ENCODE measurements at places on chromosomes 11 and 22.

DNA sequence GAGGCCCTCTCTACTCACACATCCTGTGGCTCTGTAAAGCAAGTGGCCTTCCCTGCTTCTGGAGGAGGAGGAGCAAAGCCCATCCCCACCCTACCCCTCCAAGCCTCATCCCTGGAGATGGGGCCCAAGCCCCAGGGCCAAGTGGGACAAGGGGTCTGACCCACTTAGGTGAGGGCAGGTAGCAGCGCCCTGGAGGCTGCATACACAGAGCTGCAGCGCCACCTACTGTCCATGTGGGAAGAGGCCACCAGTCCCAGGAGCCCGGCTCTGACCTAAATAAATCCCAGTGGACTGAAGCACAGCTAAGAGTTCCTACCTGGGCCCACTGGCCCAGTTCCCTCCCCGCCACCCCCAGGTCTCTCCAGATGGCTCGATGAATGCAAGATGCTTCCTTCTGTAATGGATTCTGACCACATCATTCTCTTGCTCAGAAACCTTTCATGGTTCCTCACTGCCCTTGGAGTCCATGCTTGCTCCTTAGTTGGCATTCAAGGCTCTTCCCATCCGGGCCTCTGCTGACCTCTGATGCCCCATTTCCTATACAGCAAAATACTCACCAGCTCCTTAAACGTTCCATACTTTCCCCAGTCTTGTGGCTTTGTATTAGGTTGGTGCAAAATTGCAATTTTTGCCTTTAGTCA is 62.1 kb downstream of the THAP12 start:
- peak; percentile 81 for DNase-seq

- DNase-seq, result no peak
Measured at GRCh38 chr11:130526846-130527245, 78.4 kb downstream of the ADAMTS15 start.

- no peak for DNase-seq
Measured at GRCh38 chr22:37972527-37972926, 11.8 kb downstream of the SOX10 start.

GRCh38 chr11:134515081-134515960 is 103.3 kb upstream of the B3GAT1 start:
- DNase-seq, result no peak

- DNase-seq, result no peak
Measured at GRCh38 chr11:102810950-102811660, 13.1 kb upstream of the MMP1 start.

GRCh38 chr22:30204742-30205111 is 41.8 kb downstream of the LIF start:
- DNase-seq, result no peak

DNA sequence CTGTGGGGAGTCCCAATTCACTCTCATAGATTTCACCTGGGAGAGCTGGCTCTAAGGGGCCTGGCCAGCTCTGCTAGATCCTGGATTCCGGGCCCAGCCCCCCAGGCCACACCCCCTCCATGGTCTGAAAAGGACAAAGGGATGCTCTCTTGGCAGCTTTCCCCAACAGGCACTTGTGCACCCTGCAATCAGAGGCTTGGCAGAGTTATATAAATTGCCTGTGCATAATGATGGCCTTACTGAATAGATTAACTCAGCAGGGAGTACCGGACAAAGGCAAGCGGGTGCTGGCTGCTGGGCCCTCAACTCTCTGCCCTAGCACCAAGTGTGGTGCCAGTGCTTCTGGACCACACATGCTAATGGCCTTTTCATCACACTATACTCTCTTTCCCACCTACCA is 461.6 kb downstream of the BUD13 start:
- no peak for DNase-seq

- no peak for DNase-seq
Measured at GRCh38 chr11:92707173-92707619, 262.3 kb upstream of the MTNR1B start.

DNA sequence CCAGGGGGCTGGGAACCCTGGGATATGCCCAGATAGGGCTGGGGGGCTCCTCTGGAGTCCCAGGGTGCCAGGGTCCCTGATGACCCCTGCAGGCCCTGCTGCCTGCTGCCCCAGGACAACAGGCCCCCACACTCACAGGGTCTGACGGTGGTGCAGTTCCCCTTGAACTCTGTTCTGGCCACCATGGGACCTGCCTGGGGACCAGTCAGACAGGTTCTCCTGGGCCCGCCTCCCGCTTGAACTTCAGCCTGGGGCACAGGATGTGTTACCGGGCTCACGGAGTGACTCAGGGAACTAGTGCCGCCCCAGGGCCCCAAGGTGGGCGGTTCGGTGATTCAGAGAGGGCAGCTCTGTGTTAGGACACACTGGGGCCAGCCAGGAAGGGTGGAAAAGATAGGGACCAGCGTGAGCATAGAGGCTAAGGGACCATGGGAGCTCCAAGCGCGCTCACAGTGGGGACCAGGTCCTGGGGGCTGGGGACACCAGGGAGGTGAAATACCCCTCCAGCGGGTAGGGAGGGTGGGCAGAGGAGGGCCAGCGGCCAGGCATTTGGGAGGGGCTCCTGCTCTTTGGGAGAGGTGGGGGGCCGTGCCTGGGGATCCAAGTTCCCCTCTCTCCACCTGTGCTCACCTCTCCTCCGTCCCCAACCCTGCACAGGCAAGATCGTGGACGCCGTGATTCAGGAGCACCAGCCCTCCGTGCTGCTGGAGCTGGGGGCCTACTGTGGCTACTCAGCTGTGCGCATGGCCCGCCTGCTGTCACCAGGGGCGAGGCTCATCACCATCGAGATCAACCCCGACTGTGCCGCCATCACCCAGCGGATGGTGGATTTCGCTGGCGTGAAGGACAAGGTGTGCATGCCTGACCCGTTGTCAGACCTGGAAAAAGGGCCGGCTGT is 21.5 kb upstream of the TXNRD2 start:
- DNase-seq, result no peak

GRCh38 chr11:92302770-92303169 is 78.2 kb downstream of the FAT3 start:
- no peak for DNase-seq

DNA sequence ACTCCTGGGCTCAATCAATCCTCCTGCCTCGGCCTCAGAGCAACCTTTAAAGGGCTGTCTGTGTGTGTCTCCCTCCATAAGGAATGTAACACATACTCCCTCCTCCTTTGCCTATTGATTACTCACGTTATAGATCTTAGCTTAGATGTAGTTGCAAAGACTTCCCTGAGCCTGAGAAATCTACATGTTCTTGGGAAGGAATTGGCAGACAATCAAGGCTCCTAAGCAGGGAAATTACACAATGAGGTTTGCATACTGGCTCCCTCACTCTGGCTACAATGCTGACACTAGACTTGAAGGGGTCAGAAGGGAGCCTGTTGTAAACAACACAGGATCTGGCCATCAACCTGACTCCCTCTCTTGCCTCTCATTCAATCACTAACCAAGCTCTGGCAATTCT is 5.2 kb upstream of the OLFML1 start:
- no peak for DNase-seq

GRCh38 chr11:6677018-6677417 is 6.1 kb downstream of the MRPL17 start:
- DNase-seq, result no peak

DNA sequence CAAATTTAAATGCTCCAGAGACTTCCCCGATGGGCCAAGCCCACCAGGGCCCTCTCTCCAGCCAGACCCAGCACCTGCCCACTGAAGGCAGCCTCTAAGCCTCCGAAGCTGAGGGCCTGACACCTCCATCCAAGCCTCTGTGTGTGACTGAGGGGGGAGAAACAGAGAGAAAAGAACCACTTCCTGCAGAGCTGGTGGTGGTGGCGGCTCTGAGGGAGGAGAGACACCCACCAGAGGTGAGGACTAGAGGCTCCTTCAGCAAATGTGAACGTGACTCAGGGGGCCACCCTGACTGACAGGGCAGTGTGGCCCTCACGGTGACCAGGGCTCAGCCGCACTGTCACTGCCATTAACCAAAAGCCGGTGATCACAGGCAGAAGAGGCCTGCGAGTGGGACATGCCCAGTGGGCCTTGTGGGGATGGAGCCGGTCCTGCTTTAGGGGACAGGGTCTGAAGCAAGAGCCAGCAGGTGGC is 31.0 kb upstream of the CD5 start:
- peak; percentile 54 for DNase-seq

DNA sequence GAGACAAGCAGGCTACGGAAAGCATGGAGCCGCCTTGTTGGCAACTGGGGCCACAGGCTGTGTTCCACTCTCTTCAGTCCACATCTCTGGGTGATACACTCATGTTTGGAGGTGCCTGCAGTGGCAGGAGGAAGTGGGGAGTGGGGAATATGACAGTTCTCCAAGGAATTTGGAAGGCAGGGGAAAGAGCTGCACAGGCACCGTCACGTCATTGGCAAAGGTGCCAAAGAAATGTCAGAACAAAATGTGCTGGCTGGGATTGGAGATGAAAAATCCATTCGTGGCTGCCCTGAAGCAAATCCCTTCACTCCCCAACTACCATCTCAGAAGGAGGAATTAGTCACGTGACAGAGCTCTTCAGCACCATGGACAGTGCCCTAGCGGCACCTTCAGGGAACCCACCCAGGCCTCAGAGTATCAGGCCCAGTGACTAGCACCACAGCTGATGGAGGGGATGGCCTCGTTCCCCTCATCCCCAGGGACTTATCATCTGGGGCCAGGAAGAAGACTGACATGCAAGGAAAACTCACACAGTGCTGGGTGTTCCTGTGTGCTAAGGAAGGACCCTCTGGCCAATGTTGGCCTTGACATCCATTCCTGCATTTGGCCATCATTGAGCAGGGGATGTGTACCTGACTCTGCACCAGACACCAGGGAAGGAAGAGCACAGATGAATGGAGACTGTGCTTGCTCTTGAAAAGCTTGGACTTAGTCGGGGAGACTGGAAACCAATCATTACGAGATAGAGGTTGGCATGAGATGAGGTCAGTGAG is 48.5 kb upstream of the PRDM11 start:
- no peak for DNase-seq

DNA sequence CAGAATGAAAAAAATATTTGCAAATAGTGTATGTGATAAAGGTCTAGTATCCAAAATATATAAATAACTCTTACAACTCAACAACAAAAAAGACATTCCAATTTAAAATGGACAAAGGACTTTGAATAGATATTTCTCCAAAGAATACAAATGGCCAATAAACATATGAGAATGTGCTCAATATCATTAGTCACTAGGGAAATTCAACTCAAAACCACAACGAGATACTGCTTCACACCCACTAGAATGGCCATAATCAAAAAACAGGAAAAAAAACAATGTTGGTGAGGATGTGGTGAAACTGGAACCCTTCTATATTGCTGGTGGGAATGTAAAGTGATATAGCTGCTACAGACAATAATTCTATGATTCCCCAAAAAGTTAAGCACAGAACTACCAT is 38.6 kb upstream of the RPS13 start:
- DNase-seq, result no peak
